ENCODE measurements at places on chromosomes 13 and 19.

DNA sequence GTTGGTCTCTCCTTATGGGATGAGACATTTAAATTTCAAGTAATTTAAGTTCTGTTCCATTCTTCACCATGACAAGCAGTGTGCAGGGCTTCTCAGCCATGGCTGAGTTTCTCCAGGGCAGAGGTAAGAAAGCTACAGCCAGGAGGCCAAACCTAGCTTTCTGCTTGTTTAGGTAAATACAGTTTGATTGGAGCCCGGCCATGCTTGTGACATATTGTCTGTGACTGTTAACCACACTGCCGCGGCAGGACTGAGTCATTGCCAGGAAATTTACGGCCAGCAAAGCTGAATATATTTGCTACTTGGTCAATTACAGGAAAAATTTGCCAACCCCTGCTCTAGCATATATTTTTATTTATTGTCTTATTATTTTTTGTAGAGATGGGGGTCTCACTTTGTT lies 10.7 kb downstream of the NLRP8 start:
- no peak for DNase-seq

- no peak for DNase-seq
Measured at GRCh38 chr19:34181111-34181864, 9.0 kb downstream of the LSM14A start.

DNA sequence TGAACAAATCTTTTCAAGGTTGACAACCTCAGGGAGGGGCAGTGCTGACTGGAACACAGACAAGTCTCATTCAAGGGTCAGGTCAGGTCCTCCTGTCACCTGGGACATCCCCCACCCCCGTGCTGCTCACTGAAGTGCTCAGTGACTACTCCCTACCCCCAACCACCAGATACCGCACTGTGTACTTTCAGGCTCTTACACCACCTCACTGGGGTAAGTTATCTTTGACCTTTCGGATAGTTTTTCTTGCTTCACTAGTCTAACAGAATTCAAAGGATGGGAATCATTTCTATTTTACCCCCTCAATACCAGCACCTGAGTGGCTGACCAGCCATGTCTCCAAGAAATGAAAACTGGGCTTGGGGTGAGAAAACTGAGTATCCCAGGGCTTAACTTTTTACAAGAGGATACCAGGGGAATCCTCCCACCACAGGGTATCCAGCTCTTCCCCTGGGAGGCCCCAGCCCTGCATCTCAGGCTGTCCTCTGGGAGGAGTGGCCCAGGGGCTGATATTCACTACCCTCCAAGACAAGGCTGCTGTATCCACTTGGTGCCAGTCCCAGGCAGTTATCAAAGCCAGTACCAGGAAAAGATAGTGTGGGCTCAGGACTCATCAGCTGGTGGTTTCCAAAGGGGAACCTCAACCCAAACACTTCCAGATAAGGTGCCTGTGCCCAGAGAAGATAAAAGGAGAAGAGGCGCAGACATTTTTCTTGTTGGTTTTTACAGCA lies 2.1 kb downstream of the ZNF563 start:
- DNase-seq = no peak

DNA sequence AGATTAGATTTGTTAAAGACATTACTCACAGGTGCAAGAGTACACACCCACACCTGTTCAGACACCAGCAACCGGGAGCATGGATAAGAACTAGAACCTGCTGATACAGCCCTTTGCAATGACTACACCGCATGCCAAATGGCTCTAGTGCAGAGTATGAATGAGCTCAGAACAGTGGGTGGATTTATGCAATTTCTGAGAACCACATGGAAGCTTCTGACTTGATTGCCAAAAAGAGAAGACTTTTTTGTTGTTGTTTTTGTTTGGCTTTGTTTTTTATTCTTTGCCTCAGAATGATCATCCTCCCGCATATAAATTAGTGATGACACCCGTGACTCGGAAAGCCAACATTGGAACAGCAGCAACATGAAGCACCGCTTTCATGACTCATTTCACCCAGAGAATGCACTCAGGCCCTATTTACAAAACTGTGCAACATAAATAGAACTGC lies 77.4 kb upstream of the LRCH1 start:
- no peak for DNase-seq

DNA sequence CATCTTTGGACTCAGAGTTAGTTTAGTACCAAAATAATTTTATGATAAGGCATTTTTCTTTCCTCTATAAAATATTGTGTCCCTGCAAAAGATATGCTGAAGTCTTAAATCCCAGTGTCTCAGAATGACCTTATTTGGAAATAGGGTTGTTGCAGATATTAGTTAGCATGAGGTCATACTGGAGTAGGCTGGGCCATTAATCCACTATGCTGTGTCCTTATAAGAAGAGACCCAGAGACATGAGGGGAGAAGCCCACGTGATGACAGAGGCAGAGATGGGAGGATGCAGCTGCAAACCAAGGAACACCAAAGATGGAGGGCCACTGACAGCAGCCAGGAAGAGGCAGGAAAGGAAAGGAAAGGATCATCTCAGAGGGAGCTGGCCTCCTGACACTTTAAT lies 6.4 kb downstream of the POGLUT2 start:
- no peak for DNase-seq

DNA sequence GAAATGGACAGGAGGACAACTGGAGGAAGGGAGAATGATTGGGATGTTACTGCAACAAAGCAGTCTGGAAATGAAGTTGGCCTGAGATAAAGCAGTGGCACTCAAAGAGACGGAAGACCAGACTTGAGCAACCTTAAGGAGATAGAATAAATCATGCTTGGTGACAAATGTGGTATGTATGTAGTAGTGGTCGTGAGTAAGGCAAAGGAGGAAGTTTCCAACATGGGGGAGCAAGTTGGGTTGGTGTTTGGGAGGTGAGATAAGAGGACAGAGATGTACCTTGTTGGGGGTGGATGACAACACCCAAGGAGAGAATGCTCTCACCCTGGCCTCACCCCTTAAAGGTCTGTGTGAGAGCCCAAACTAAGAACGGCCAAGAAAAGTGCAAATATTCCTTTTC lies 420.5 kb downstream of the DIAPH3 start:
- DNase-seq = no peak
